ENCODE measurements at places on chromosomes 12 and 14.

DNA sequence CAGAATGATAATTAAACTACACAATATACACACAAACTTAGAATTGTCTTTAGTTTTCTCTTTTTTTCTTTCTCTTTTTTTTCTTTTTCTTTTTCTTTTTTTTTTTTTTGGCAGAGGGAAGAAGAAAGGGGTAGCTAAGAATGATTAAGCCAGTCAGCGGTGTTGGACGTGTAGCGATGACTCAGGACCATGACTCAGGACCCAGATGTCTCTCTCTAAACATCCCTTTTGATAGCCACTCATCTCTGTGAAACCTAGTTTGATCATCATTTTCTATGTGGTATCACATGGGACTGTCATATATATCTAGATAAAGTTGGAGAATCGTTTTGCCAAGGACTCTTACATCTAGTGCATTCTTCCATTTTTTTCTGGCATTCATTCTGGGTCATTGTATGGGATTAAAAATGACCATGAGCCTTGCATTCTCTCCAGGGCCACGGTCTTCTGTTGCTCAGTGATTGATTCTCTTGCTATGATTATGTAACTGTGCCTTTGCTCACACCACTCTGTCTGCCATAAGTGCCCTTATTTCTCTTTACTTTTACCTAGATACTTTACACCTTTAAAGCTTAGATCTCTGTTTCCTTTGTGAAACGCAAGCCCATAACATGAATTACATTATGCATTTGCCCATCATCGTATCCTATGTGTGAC, 26.6 kb upstream of the NRXN3 start:
- no peak for DNase-seq

DNA sequence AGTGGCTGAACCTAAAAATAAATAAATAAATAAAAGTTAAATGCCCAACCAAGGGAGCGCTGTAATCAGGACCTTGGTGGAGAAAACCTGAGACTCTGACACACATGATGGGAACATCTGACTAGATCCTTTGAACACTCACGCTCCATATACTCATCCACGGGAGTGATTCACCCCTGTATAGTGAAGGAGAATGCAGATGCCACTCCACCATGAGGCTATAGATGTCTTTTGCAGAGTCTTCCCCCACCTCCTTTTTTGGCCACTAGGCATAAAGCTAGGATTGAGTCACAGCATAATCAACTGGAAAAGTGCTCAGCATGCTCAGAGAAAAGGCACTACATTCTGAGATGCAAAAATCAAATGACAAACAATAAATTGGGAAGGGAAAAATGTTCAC, 19.0 kb downstream of the ADAM20 start:
- no peak for DNase-seq

- no peak for DNase-seq
Observed at GRCh38 chr12:41202051-41202450, 13.9 kb downstream of the PDZRN4 start.

DNA sequence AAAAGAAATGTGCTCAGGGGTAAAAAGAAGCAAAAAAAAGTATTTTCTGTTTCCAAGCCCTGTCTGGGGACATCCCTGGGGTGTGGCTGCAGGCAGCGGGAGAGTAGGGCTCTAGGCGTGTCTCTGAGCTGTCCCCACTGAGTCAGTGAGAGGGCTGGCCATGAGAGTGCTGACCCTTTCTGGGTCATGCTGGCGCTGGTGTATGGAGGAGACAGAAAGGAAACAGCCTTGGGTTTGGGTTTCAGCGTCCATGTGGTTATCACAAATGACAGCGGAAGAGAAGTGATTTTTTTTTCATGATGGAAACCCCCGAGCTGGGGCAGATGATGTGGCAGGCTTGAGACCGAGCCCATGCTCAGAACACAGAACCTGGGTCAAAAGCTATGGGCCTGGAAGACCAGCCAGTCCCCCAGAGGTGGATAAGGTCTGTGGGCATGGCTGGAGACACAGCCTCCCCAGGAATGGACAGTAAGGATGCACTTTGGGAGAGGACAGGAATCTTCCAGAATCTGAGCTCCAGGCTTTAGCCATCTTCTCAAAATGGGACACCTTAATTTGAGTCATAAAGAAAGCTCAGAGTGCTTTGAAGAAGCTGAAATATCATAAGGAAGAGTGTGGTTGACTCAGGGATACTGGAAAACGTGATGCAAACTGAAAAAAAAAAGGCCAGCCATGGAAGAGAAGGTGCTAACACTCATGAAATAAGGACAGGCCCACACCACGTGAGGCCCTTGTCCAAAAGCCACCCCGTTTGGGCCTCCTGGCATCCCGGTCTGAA, 36.2 kb downstream of the SYNE3 start:
- peak; percentile 80 for DNase-seq
